CD14-positive monocyte (primary cell): ENCODE measurements at places on chromosomes 13 and 19.
A peak's percentile ranks its signal among the peaks of the same experiment; 100 is the strongest.

- H3K36me3 ChIP-seq: no peaks in the 10 kb centered on the region
- H3K4me1 ChIP-seq: no peaks in the 10 kb centered on the region
- DNase-seq: no peak
- no peak overlapping the region for H3K27ac ChIP-seq
- H3K27me3 ChIP-seq: peaks cover 4% of the 10 kb centered on the region
These were observed 14.6 kb upstream of the CLC start for GRCh38 chr19:39752390-39752789.

GRCh38 chr13:53005626-53006025 lies 23.0 kb upstream of the OLFM4 start:
- H3K4me1 ChIP-seq: no peaks in the 10 kb centered on the region
- H3K27ac ChIP-seq: no peak overlapping the region
- no peak for DNase-seq
- no peaks in the 10 kb centered on the region for H3K36me3 ChIP-seq

DNA sequence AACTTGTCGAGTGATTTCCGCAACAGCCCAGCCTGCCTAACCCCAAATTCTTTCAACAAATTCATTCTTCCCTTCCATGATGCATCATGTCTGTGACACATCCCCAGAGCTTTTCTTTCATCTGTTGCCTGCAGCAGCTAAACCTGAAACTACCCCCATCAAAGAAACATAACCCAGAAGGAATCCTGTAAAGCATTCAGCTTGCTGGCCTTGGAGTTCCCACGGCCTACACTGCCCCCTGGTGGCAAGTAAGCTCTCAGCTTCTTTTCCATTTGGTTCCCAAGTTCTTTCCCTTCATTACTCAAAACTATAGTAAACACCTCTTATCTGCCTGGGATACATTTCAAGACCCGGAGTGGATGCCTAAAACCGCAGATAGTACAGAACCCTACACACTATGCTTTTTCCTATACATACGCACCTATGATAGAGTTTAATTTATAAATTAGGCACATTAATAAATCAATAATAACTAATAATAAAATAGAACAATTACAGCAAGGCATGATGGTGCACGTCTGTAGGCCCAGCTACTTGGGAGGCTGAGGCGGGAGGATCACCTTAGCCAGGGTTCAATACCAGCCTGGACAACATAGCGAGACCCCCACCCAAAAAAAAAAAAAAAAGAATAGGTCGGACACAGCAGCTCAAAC lies 7.4 kb downstream of the ETHE1 start:
- H3K4me1 ChIP-seq: peaks cover 28% of the 10 kb centered on the region
- peaks cover 23% of the 10 kb centered on the region for H3K36me3 ChIP-seq

DNA sequence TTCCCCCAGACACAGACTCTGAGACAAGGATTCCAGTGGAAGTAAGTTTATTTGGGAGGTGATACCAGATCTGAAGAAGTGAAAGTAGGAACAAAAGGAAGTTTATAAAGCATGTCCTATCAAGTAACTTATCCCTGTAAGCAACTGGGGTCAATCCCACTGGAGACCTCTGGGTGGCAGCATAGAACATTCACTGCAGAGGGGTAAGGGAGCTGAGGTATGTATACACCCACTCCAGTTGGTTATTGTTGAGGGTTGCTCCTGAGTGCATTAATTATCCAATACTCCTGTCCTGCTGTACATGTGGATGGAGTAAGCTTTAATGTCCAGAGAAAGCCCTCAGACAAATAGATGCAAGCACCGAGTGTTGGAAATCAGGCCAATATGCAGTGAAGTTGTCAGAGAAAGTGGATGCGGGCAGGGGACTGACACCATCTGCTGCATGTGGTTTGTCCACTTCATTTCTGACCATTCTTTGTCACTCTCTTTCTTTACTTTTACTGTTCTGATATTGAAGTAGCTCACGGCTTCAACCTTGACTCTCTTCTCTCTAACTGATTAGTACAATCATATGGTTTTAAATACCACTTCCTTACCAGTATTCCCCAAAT lies 46.7 kb downstream of the NOTCH3 start:
- DNase-seq: peak; percentile 43
- no peak overlapping the region for H3K4me3 ChIP-seq
- H3K36me3 ChIP-seq: no peaks in the 10 kb centered on the region
- H3K27me3 ChIP-seq: no peaks in the 10 kb centered on the region
- H3K27ac ChIP-seq: no peak overlapping the region
- H3K4me1 ChIP-seq: peaks cover 15% of the 10 kb centered on the region

- H3K27ac ChIP-seq: no peak overlapping the region
- H3K4me3 ChIP-seq: no peak overlapping the region
- peaks cover 17% of the 10 kb centered on the region for H3K27me3 ChIP-seq
- no peaks in the 10 kb centered on the region for H3K4me1 ChIP-seq
These were observed 37.7 kb upstream of the MCF2L start for GRCh38 chr13:112931028-112931934.

DNA sequence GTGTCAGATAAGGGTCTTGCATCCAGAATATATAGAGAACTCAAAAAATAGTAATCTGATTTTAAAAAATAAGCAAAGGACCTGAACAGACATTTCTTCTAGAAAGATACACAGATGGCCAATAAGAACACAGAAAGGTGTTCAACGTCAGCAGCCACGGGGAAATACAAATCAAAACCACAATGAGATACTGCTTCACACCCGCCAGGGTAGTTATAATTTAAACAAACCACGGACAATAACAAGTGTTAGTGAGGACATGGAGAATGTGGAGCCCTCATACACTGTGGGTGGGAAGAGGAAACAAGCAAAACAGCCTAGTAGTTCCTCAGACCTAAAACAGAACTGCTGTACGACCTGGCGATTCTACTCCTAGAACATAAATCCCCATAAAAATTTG lies 26.7 kb upstream of the NAPA start:
- no peak overlapping the region for H3K27ac ChIP-seq
- H3K4me1 ChIP-seq: no peaks in the 10 kb centered on the region
- no peak for DNase-seq
- no peaks in the 10 kb centered on the region for H3K27me3 ChIP-seq

DNA sequence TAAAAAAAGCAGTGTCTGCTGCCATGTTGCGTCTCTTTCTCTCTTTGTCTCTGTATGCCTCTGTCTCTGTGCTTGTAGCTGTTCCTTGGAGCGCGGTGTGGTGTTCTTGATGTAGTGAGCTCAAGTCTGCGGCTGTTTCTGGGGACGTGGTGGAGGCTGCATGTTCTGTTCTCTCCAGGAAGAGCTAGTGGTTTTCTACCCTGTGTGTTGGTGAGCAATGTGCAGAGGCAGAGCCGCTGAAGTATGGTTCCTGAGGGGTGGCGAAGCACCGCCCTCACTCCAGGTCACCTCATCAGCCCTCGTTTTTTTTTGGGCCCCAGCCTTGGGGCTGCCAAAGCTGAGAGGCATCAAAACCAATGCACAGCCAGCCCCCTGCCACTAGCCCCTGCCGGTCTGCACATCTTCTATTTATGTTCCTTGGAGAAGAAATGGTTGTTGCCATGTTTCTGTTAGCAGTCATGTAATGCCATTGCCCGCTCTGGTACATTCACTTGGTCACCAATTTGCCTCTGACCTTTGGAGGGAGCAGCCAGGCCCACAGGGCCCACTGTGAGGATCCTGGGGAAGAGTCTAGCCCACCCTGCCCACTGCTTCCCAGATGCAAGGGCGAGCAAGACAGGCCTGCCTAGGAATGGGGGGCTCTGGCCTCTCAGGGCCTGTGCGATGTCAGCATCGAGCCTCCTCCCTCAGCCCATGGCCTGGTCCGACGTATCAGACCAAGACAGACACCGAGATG lies 7.2 kb downstream of the HNRNPL start:
- H3K36me3 ChIP-seq: peaks cover 100% of the 10 kb centered on the region
- peaks cover 3% of the 10 kb centered on the region for H3K4me1 ChIP-seq
- H3K27ac ChIP-seq: no peak overlapping the region
- no peak for DNase-seq

- H3K27ac ChIP-seq: no peak overlapping the region
- peaks cover 48% of the 10 kb centered on the region for H3K4me1 ChIP-seq
- H3K27me3 ChIP-seq: peaks cover 77% of the 10 kb centered on the region
- no peak for DNase-seq
- H3K36me3 ChIP-seq: no peaks in the 10 kb centered on the region
- no peak overlapping the region for H3K4me3 ChIP-seq
These were observed 4.6 kb downstream of the LINGO3 start for GRCh38 chr19:2303211-2303798.

DNA sequence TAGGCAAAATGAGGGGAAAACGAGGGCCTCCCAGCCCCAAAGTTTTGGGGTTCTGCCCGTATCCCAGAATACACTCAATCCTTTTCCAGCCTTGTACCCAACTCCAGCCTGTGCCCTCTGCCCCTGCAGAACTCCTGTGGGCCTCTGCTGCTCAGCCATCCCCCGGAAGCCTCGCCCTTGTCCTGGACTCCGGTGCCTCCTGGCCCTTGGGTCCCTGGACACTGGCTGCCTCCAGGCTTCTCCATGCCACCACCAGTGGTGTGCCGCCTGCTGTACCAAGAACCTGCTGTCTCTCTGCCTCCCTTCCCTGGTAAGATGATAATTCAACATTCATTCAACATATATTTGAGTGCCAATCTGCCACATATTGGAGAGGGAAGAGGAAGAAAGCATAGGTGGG lies 3.8 kb downstream of the DMRTC2 start:
- H3K4me1 ChIP-seq: peaks cover 2% of the 10 kb centered on the region
- H3K27me3 ChIP-seq: peaks cover 2% of the 10 kb centered on the region
- H3K27ac ChIP-seq: no peak overlapping the region

DNA sequence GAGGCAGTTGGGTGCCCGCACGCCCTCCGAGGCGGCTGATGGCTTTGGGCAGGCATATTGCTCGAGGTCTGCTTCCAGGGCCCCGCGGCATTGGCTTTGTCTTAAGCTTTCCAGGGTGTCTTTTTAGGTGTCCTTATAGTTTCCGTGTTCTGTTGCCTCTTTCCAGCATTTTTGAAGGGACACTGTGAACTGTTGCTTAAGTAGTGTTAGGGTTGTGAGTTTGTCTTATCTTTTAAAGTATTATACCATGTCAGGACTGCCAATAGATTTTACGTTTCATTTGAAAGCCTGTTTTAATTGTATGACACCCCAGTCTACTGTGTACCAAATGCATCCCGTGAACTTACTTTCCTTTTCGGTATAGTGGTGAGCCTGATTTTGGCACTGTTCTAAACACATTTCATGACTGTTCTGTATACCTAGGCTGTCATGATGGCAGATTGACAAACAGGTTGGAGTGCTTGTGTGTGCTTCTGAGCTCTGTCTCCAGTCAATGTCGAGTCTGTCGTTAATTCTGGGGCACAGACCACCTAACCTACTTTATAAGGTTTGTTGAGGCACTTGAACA lies 656 bp downstream of the PCCA start:
- no peaks in the 10 kb centered on the region for H3K27me3 ChIP-seq
- H3K27ac ChIP-seq: no peak overlapping the region
- DNase-seq: no peak

GRCh38 chr13:70829748-70830147 lies 721.5 kb upstream of the KLHL1 start:
- no peak overlapping the region for H3K27ac ChIP-seq
- H3K4me3 ChIP-seq: no peak overlapping the region
- H3K36me3 ChIP-seq: no peaks in the 10 kb centered on the region
- H3K4me1 ChIP-seq: no peaks in the 10 kb centered on the region
- DNase-seq: no peak

DNA sequence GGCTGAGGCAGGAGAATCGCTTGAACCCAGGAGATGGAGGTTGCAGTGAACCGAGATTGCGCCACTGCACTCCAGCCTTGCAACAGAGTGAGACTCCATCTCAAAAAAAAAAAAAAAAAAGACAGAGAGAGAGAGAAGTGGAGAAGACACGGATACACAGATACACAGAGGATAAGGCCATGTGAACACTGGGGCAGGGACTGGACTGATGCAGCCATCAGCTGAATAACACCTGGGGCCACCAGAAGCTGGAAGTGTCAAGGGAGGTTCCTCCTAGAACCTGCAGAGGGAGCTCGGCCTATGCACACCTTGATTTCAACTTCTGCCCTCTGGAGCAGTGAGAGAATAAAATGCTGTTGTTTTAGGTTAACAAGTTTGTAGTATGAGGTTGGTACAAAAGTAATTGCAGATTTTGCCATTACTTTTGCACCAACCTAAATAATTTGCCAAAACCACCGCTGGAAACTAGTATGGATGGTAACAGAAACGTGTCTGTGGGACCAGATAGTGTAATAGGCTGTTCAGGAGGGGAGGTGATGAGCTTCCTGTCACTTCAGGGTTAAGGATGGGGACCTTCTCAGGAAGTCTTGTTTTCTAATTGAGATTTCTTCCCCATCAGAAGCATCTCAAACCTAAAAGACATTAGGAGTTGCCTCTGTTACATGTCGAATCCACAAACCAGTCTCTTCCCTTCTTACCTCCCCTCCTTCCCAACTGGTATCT lies 36.4 kb upstream of the IGSF23 start:
- no peak overlapping the region for H3K4me3 ChIP-seq
- no peak overlapping the region for H3K27ac ChIP-seq
- DNase-seq: no peak
- H3K36me3 ChIP-seq: no peaks in the 10 kb centered on the region
- peaks cover 5% of the 10 kb centered on the region for H3K4me1 ChIP-seq
- no peaks in the 10 kb centered on the region for H3K27me3 ChIP-seq

- no peaks in the 10 kb centered on the region for H3K4me1 ChIP-seq
- no peak overlapping the region for H3K27ac ChIP-seq
- no peak for DNase-seq
These were observed 95.0 kb downstream of the CYSLTR2 start for GRCh38 chr13:48748681-48749080.

- no peak overlapping the region for H3K4me3 ChIP-seq
- H3K4me1 ChIP-seq: no peaks in the 10 kb centered on the region
- no peaks in the 10 kb centered on the region for H3K27me3 ChIP-seq
These were observed 12.4 kb downstream of the MEX3D start for GRCh38 chr19:1555487-1556389.

DNA sequence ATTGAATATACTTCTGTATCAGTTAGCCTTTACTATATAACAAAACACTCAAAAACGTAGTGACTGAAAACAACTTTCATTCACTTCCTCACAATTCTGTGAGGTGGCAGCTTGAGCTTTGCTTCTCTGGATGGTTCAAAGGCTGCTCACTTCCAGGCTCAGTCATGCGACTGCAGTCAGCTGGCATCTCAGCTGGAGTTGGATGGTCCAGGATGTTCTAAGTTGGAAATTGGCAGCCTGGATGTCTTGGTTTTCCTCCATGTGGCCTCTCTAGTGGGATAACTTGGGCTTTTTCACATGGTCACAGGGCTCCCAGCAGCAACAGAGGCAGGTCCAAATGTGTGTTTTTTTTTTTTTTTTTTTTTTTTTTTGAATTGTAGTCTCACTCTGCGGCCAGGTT lies 204.4 kb downstream of the LACC1 start:
- H3K4me1 ChIP-seq: peaks cover 7% of the 10 kb centered on the region
- H3K27me3 ChIP-seq: no peaks in the 10 kb centered on the region
- H3K36me3 ChIP-seq: no peaks in the 10 kb centered on the region
- H3K4me3 ChIP-seq: no peak overlapping the region
- no peak overlapping the region for H3K27ac ChIP-seq
